ENCODE measurements at places on chromosomes 5 and 9. TPM values are rescaled to one million over a fixed set of nuclear protein-coding genes. Genes with fewer than 3 reads are reported as not detected.

- DNase-seq, result peak; percentile 35
Observed at GRCh38 chr9:93302586-93303257, 118.8 kb downstream of the WNK2 start.

DNA sequence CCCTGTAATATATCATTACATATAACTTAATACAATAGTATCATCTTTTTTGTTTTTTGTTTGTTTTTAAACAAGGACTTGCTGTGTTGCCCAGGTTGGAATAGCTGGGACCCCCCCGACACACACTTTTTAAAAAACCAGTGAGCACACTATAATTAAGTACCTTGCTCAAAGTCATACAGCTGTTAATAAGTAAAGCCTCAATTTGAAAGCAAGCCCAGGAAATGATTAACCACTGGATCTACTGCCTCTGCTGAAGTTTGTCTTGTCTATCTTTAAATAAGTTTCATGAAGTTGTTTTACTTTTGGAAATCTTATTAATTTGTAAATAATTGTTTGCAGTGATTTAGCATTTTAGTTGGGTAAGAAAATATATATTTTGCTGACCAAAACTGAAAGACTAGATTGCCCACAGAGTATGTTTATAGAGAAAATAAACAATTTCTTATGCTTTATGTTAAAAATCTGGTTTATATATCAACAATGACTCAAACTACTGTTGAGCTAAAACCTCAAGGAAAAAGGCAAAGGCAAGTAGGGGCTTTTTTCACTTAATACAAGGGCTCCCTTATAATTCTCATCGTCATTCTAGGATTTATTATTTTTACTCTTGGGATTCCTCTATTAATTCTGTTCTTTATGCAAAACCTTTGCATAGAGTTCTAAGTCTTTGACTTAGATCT, 5.8 kb upstream of the CARNMT1 start:
- DNase-seq, result no peak

DNA sequence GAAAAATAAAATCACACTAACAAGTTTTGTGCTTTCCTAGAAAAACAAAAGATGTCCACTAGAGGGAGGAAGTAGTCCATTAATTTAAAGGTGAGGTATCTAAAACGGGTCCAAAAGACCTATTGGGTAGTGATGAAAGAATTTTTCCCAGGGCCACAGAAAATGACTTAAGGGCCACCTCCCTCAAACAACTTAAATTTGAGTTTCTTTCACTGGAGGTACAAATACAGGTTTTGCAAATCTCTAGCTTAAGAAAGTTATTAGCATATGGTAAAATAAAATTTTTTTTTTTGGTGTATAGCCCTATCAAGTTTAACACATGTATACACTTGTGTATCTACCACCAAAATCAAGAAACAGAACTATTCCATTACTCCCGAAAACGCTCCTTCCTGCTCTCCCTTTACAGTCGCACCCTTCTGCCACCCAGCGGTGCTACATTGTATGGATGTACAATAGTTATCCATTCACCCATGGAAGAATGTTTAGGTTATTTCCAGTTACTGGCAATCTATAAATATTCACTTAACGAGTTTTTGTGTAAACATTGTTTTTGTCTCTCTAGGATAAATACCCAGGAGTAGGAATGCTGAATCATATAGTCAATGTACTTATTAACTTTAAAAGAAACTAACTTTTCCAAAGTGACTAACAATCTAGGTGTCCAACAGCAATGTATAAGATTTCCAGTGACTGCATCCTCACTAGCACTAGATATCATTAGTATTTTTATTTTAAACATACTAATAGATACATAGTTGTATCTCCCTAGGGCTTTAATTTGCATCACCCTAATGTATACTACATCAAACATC, 21.9 kb downstream of the DEPDC1B start:
- DNase-seq, result peak; percentile 61

DNA sequence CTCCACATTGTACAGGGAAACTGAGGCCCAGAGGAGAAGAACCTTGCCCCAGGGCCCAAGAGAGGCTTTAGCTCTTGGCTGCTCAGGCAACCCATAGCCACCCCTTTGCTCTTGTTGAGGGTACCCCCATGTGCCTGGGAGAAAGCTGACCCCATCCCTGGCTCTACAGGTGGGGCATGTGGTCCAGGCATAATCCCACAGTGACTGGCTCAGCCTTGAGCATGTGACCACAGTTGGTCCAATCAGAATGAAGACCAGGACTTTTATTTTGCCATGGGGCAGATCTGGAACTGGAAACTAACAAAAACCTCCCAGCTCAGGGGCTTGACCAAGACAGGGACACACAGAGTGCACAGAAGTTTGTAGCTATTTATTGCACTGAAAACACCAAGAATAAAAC, 29.3 kb downstream of the SLC6A7 start:
- DNase-seq, result no peak

The SHLD3 gene
- total RNA-seq, result 11.4 TPM

DNA sequence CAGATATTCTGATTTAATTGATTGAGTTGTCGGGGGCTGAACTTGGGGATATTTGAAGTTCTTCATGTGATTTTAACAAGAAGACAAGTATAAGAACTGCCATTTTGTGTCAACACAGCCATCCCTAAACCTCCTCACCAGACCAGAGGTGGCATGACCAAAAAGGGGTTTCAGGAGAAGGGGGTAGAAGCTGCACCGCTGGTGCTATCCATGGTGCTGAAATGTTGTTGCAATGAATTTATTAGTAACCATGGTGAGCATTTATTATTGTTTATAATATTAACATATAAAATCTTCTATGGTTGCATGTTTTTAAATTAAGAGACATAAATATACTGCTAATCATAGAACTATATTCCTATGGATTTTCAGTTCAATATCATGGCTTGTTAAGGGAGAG, 72.3 kb downstream of the GNA14 start:
- peak; percentile 50 for DNase-seq

- DNase-seq, result no peak
Observed at GRCh38 chr9:20853866-20854265, 169.8 kb downstream of the FOCAD start.

DNA sequence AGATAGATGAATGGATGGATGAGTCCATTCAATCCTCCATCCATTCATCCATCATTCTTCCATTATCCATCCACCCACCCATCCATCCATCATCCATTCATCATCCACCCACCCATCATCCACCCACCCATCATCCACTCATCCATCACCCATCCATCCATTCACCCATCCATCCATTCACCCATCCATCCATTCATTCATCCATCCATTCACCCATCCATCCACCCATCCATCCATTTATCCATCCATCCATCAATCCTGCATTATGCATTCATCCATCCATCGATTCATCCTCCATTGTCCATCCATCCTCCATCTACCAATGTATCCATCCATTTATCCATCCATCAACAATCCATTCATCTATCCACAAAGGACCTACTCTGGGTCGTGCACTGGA, 12.8 kb upstream of the PHYKPL start:
- no peak for DNase-seq

The SAPCD2 gene
- total RNA-seq, result 76.4 TPM

DNA sequence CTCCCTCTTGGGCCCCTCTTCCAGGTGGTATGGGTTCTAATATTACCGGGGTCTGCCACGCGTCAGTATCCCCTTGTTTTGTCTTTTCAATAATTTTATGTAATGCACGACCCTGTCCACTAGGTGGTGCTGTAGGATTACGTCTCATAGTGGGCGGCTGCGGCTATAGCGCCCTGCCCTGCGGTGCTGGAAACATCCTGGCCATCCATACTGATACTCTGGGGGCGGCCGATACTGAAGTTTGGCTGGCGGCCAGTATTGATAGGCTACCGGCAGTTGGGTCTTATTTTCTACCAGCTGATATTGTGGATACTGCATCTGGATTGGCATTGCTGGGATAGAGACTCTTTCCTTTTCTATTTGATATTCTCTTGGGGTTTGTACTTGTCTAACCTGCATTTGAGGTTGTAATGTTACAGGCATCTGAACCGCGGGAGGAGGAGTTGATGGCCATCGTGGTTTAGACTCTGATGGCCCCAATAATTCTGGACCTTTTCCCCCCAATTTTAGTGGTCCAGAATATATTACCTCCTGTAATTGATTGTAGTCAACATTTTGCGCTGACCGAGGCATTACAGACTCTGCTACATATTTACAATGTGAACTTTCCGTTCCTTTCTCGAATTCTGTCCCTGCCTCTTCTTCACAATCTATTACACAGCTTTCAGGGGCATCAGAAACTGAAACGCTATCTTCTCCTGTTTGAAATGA, 3.3 kb upstream of the TMEM141 start:
- peak; percentile 69 for DNase-seq

The SLC34A3 gene
- 1.6 TPM for total RNA-seq

- no peak for DNase-seq
Observed at GRCh38 chr9:135268981-135269380, 181.5 kb downstream of the OLFM1 start.

The C6 gene
- not detected for total RNA-seq

The SPATA31D4 gene
- not detected for total RNA-seq

All from A172 (cell line).